ENCODE measurements at places on chromosomes 4 and X. TPM values are rescaled to one million over a fixed set of nuclear protein-coding genes. Genes with fewer than 3 reads are reported as not detected.

Gene PCDH19
- 2.6 TPM for polyA plus RNA-seq

Gene GC
- polyA plus RNA-seq, result not detected

Gene TMEM156
- polyA plus RNA-seq, result 1.1 TPM

Gene KIAA1210
- 0.04 TPM for polyA plus RNA-seq

Measured in ovary (tissue), 10 donors.